Right cardiac atrium (tissue), 5 donors: ENCODE measurements at places on chromosomes 4 and X. TPM values are rescaled to one million over a fixed set of nuclear protein-coding genes. Genes with fewer than 3 reads are reported as not detected.

OCRL gene
- 13.6 TPM for total RNA-seq

RHOXF1 gene
- total RNA-seq = not detected

PNMA6F gene
- total RNA-seq = not detected

RNF150 gene
- 51.3 TPM for total RNA-seq

SSX2B gene
- not detected for total RNA-seq

JCHAIN gene
- total RNA-seq = 2.2 TPM

PFKFB1 gene
- total RNA-seq = not detected

GRCh38 chr4:119244344-119244743 is 31.8 kb downstream of the USP53 start:
- DNase-seq = no peak

GRCh38 chr4:6420036-6420435 is 52.4 kb downstream of the PPP2R2C start:
- no peak for DNase-seq

GRCh38 chrX:1464041-1464970 is 11.6 kb upstream of the ASMTL start:
- no peak for DNase-seq

DNA sequence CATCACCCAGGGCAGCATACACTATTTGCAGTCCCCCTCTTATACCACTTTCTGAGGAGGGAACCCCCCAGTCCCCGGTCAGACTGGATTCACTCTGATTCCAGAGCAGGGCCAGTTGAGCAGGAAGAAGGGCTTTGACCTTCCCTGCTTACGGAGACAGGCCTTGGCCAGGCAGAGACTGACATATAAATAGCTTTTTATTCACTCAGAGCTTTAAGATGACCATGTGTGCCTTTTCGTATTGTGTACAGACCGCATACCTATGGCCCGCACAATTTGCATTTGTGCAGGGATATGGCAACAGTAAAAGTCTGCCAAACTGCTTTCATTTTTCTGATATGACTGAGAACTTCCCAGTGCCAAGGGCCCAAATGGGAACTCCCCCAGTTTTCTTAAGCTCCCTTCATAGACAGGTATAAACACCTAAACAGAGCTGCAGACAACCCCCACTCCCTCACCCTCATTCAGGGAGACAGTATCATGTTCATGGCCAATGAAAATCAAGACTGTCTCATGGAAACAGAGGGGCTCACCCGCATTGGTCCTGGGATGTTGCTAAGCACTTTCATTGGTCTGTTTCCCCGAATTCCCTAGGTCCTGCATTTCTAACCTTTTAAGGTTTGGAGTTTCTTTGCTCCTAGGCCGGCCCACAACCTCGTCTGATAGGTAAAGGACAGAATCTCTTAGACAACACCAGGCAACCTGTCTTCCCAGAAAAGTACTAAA is 86.0 kb downstream of the RTL5 start:
- no peak for DNase-seq

- no peak for DNase-seq
These were observed 36.0 kb downstream of the P2RY8 start for GRCh38 chrX:1500701-1501624.

GRCh38 chr4:76802236-76803021 is 95.5 kb downstream of the SOWAHB start:
- DNase-seq = no peak

DNA sequence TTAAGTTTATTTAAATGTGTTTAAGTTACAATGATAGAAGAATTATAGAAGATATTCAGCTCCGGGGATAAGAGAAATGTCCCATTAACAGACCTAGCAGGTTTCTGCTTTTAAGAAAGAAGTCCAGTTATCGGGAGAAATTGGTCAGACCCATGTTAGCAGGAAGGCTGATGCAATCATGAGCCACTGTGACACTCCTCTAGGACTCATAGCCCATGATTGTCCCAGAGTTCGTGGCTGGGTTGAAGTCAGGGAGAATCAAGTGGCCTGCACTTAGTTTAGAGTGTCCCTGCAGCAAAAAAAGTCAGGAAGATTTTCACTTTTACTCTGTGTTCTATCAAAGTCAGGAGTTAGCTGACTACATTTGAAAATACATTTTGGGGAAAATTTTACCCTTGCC is 72.0 kb downstream of the TMEM144 start:
- DNase-seq = no peak

DNA sequence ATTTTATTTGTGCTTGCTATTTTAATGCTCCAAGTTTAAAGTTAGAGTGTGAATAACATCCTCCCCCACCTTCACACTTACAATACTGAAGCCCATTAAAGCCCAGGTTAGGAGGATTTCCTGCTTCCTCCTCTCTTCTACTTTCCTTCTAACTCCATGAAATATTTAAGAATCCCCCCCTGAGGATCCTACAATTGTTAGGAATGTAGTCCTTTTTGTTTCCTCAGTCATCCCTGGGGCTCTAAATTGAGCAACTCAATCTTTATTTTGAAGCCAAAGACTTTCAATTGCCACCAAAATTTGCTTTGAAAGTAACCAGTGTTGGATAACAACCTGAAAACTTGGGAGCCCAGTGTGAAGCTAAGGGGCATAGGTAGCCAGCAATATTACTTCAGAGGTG is 276.9 kb downstream of the FAM47A start:
- DNase-seq = no peak

- DNase-seq = no peak
These were observed 66.0 kb downstream of the GLRB start for GRCh38 chr4:157141976-157142375.

GRCh38 chr4:40628888-40629287 is 776 bp downstream of the RBM47 start:
- no peak for DNase-seq

- no peak for DNase-seq
These were observed 3.4 kb downstream of the GABRA2 start for GRCh38 chr4:46386570-46386969.
